Right ventricle myocardium inferior (tissue), 1 donor: ENCODE measurements at places on chromosomes 2 and 18. TPM values are rescaled to one million over a fixed set of nuclear protein-coding genes. Genes with fewer than 3 reads are reported as not detected.
A peak's percentile ranks its signal among the peaks of the same experiment; 100 is the strongest.

Gene TPO
- 5.2 TPM for total RNA-seq

Gene GKN1
- total RNA-seq, result not detected

GRCh38 chr2:31660165-31660564 is 79.4 kb upstream of the SRD5A2 start:
- DNase-seq, result no peak

Gene CTLA4
- total RNA-seq, result 0.19 TPM

Gene PTPRN
- total RNA-seq, result not detected

- no peak for DNase-seq
Observed at GRCh38 chr2:165361514-165361913, 108.0 kb upstream of the CSRNP3 start.

GRCh38 chr2:233258211-233258610 is 6.7 kb downstream of the ATG16L1 start:
- DNase-seq, result no peak

- no peak for DNase-seq
Observed at GRCh38 chr18:13270279-13270855, 51.8 kb downstream of the LDLRAD4 start.

- no peak for DNase-seq
Observed at GRCh38 chr2:231294571-231295362, 96.3 kb downstream of the ARMC9 start.

- no peak for DNase-seq
Observed at GRCh38 chr2:8625399-8626300, 56.2 kb upstream of the ID2 start.

Gene UPP2
- total RNA-seq, result not detected

DNA sequence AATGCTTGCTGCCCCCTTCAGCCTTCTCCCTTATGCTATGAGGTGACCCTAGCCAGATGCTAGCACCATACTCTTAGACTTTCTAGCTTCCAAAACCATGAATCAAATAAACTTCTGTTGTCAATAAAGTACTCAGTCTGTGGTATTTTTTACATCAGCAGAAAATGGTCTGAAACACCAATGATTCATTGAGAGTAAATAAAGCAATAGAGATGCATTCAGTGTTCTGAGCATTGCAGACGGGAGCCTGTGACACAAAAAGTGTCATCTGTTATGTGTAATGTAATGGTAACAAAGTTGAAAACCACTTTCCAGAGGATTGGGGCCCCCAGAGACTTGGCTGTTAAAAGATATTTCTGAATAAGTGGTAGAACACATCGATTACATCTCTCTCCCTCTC is 758.0 kb upstream of the NRXN1 start:
- DNase-seq, result no peak

- no peak for DNase-seq
Observed at GRCh38 chr2:73174941-73175662, 27.3 kb upstream of the NOTO start.

GRCh38 chr2:36477315-36477714 is 120.7 kb downstream of the FEZ2 start:
- no peak for DNase-seq

- DNase-seq, result no peak
Observed at GRCh38 chr2:135792401-135793150, 44.4 kb downstream of the LCT start.

DNA sequence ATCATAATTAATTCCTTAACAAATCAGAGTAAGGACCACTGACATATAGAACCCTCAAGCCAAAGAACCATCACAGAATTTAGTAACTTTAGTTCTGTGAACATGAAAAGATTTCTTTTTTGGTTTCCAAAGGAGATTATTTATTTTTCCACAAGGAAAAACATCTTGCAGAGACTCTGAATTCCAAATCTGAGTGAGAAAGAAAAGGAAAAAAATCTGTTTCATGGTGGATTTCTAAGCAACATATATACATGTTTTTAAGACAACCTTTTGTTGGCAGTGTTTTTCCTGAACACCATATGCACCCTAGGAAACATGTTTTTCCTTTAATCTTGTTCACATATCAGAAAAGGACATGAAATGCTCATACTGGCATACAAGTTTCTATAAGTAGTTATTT is 149.8 kb downstream of the AGPS start:
- no peak for DNase-seq

Gene PLEK
- 7.2 TPM for total RNA-seq

- DNase-seq, result no peak
Observed at GRCh38 chr2:134271758-134272157, 17.9 kb downstream of the MGAT5 start.

Gene SRD5A2
- not detected for total RNA-seq

DNA sequence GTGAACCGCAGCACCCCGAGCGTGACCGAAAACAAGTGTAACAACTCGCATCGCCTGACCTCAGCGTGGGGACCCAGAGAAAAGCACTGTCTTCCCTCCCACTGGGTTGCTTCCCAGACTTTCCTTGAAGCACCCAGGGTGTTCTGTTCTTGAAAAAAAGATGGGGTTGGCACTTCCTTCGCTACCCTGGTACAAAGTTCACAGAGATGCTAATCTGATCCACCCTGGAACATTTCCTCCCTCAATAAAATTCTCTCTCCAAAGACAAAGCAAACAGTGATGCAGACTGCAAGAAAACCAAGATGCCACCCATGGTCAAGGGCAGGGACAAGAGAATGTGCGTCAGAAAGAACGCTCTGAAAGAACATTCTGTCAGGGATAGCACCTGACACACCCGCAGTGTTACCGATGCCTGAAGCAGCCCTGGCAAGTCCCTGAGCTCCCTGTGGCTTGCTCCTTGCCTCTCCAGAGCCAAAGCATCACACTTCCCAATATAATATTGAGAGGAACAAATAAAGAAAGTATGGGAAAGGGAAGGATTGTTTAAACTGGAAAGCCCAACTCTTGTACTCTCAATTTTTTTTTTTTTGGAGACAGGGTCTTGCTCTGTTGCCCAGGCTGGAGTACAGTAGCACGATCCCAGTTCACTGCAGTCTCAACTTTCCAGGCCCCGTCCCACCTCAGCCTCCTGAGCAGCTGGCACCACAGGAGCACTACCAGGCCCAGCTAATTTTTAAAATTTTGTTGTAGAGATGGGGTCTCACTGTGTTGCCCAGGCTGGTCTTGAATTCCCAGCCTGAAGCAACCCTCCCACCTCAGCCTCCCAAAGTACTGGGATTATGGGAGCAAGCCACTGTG is 70.7 kb downstream of the TBC1D8 start:
- no peak for DNase-seq

DNA sequence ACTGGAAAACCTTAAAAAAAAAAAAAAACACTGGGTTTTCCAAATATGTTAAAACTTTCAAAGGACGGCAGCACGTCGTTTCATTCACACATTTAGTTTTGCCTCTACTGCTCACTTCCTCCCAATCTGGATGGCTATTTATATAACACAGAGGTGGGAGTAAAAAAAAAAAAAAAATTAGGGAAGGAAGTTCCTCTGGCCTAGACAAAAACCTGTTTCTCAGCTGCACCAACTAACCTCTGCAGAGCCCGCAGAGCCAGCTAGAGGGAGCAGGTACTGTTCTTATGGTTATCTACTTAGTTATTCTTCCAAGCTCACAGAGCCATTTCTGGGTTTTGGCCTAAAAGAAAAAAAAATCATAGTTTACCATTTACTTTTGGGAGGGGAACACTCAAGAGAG is 28.1 kb downstream of the SLC1A4 start:
- DNase-seq, result no peak

GRCh38 chr2:180692322-180692721 is 288.1 kb upstream of the UBE2E3 start:
- no peak for DNase-seq

Gene ALLC
- total RNA-seq, result not detected

- no peak for DNase-seq
Observed at GRCh38 chr2:216348756-216349308, 23.5 kb downstream of the MARCHF4 start.

- DNase-seq, result no peak
Observed at GRCh38 chr18:54075689-54076088, 148.8 kb downstream of the MBD2 start.

GRCh38 chr2:191220671-191221070 is 24.5 kb upstream of the MYO1B start:
- no peak for DNase-seq

- DNase-seq, result no peak
Observed at GRCh38 chr2:55916473-55917049, 7.0 kb downstream of the EFEMP1 start.

Gene SERPINB12
- not detected for total RNA-seq

- no peak for DNase-seq
Observed at GRCh38 chr2:233453916-233454315, 99.6 kb downstream of the DGKD start.

DNA sequence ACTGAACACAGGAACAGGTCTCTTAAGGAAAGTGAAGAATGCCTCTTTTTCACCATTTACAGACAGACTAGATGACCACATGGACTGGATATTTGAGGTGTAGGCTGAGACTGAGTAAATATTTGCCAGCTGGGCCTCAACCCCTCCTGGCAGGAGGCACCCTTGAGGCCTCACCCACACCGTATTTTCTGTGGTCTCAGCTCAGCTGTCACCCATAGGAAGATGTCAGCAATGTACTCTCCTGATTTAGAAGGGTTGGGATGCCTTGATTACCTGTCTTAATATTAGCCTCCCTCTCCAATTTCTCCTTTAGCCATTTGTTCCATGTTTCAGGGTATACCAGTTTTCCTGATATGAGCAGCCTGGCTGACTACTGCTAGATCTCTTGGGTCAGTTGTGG is 20.3 kb downstream of the ADCYAP1 start:
- no peak for DNase-seq

GRCh38 chr2:15976354-15976753 is 36.0 kb downstream of the MYCN start:
- no peak for DNase-seq

Gene ERBB4
- 12.4 TPM for total RNA-seq

- no peak for DNase-seq
Observed at GRCh38 chr2:14358774-14359173, 273.7 kb upstream of the LRATD1 start.

Gene PDK1
- total RNA-seq, result 47.7 TPM

Gene FSIP2
- total RNA-seq, result 0.11 TPM

GRCh38 chr2:202251494-202251893 is 13.1 kb upstream of the SUMO1 start:
- no peak for DNase-seq

DNA sequence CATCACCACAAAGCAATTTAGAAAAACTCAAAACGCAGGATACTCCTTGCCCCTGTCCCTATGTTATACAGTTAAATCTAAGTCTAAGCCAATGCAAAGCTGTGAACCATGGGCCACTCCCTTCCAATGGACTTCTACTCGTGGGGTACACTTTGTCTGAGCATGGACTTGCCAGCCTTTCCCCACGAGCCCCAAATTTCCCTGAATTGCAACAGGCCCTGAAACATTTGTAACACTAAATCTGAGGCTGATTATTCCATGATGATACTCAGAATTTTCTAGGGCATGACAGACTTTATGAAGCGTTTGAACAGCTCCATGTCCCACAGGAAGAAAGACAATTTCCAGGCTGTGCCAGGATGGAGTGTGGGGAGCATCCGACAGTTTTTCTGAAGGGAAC is 189.6 kb downstream of the TXNL1 start:
- no peak for DNase-seq

GRCh38 chr2:187102381-187102780 is 253.4 kb upstream of the ZSWIM2 start:
- no peak for DNase-seq

GRCh38 chr2:55415300-55415699 is 4.4 kb downstream of the CCDC88A start:
- DNase-seq, result no peak

DNA sequence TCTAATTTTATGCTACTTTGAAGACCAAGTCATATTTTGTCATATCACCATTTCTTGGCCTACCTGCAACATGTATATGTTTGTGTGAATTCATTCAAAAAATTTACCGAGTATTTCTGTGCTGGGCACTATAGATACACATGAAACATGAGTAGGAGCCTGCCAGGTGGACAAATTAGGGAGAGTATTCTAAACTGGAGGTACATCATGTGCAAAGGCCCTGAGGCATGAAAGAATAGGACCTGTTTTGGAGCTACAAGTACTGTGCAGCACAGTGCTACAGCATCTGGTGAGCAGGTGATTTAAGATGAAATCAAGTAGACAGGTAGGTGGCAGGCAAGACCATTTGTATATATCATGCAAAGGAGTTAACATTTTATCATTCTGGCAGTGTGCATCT is 152.9 kb downstream of the MYO3B start:
- DNase-seq, result no peak

DNA sequence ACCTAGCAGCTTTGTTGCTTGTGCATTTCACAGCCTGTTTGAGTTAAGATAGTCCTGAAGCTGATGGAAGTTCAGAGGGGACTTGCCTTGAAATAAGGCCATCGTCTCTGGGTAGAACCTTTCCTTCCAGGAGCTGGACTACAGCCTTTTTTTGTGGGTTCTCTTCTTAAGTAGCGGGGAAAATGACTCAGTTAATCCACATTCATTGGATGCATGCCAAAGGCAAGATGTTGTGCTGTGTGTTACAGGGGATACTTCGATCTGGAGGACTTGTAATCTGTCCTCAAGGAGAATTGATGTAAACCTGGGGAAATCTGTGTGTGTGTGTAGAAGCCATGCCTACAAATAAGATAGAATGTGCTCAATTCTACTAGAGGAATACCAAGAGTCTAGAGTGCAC is 46.8 kb downstream of the RPIA start:
- DNase-seq, result no peak

DNA sequence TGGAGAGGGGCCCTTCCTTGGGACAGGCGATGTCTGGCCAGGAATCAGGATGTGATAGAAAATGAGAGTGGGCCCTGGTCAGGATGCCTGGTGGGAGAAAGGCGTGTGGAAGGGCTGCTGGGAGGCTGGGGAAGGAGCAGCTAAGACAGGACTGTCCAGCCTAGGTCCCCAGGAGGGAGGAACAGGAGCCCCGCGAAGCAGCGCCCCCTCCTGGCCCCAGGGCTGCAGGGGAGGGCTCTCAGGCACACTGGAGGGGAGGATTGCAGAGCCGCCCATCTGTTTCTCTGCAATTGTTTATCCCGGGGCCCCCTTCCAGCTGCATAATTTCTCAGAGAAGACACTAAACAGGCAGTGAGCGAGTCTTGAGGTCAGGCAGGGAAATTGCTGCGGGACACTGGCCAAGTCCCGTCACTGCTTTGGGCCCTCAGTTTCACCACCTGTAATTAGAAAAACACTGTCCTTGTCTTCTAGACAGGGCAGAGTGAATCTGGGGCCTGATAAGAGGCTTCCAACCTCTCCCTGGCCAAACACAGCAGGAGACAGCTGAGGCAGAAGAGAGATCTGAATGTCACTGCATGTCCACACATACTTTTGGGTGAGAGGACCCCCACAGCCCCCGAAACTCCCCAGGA is 3.9 kb upstream of the NPPC start:
- peak; percentile 80 for DNase-seq

- no peak for DNase-seq
Observed at GRCh38 chr18:76958692-76959341, 136.5 kb downstream of the ZNF236 start.

Gene KCNF1
- total RNA-seq, result 0.24 TPM

Gene FAHD2B
- 34.2 TPM for total RNA-seq

DNA sequence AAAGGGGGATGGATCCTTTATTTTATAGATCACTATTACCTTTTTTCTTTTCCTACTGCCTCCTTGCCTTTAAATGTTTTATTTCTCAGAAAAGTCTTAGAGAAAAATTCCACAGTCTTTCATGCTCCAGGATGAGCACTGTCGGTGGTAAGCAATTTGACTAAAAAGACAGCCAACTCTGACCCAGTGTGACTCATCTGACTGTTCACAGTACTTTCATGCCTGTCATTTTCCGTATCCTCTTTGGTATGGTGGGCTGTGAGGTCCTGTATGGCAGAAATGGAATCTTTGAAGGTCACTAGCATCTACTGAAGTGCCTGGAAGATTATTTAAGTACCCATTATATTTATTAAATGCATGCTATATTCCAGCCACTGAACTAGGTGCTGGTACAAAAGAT is 2.1 kb upstream of the RFTN2 start:
- DNase-seq, result no peak
